EH (cell line): ENCODE measurements at places on chromosomes 6 and 20.

GRCh38 chr6:7148100-7148822, 40.5 kb downstream of the RREB1 start:
- peak; percentile 86 for DNase-seq

GRCh38 chr6:69601132-69601531, 195.7 kb downstream of the LMBRD1 start:
- DNase-seq: no peak

DNA sequence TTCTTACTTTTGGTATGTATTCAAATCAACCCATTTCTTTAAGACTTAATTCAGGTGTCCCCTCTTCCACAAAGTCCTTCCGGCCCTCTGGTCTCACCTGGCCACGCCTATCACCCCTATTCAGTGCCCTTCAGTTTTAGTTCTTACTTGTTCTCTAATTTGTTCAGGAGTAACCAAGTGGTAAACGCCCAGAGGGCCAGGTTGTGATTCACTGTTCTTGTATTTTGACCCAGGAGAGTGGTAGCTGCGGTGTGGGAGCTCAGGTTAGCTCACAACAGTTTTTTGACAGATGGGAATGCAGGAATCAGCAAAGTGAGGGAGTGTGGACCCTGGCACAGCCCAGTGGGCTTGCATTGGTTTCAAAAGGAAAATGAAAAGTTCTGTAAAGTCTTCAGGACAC, 81.7 kb upstream of the RIPOR2 start:
- DNase-seq: no peak

GRCh38 chr20:1900321-1900801, 5.2 kb downstream of the SIRPA start:
- peak; percentile 81 for DNase-seq

DNA sequence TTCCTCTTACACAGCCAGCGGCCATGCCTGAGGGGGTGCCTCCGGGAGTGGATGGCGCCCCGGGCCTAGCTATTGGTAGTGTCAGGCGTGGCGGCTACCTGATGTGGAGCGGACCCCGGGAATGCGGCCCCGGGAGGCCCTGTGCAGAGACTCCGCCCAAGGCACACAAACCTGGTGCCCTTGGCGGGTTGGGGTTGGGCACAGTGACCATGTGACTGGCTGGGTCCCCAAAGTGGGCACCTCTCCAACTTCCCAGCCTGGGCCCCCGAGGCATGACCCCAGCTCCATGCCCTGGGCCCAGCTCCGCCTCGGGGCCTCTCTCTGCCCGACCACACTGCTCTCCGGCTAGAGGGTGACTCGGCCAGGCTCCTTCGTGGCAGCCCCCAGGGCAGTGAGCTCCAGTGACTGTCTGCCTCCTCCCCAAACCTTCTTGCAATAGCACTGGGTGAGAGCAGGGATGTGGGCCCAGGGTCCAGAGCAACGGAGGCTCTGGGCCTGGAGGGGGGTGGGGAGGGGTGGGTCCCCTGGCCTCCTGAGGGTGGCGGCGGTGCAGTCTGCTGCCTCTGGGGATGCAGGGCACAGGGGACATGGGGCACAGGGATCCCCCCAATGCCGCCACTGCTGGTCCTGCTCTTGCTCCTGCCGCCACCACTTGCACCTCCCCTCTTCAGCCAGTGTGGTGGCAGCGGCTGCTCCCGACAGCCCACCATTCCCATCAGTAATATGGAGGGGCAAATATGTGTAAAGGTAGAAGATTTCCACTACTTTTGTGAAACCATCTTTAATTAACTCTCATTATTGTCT, 942.9 kb upstream of the EPHA7 start:
- DNase-seq: no peak

DNA sequence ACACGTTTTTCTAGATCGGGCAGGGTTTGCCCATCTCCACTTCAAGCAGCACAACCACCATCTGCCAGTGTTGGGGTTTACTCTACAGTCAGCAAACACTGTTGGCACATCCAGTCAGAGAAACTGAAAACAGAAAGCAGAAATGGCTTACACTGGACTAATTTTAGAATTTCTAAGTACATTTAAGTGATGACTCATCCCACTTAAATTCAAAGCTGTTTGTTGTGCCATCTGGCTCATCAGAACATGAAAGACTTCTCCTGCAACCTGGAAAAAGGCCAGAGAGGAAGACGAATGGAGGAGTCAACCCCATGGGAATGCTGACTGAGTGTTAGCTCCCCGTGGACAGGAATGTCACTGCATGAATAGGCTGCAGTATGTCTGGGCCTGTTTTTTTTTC, 21.8 kb downstream of the FAM209B start:
- peak; percentile 99 for DNase-seq

DNA sequence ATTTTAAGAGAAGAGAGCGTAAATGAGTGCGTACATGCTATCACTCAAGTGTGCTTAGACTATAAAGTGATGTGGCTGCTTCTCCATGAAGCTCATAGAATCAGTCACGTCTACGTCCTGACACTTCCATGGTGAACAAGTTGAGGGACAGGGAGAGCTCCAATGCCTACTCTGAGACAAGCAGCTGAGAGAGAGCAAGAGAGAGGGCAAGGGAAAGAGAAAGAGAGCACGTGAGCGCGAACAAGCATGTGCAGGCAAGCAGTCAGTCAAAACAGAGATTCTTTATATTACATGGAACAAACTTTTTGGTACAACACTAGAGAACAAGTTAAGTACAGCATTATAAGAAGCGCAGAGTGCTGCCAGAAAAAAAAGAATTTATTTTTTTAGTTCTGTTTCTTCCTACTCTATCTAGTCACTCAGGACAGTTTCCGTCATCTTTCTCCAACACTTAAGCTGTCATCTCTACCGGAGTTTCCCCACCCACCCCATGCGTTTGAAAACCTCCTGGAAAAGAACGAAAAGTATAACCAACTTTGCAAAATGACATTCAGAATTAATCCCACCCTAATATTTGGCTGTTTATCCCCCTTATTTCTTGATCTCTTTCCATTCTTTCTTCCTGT, 61.8 kb downstream of the EPB41L2 start:
- no peak for DNase-seq
